ENCODE measurements at places on chromosomes 16 and 17.

GRCh38 chr16:58116081-58116480, 13.1 kb downstream of the CFAP20 start:
- DNase-seq, result no peak

- no peak for DNase-seq
Observed at GRCh38 chr16:73302942-73303341, 255.0 kb upstream of the ZFHX3 start.

GRCh38 chr17:12665263-12666210, at the start of gene MYOCD:
Gene MYOCD, plus strand, starts transcription at chr17:12665890. Its CDS starts 299 bp downstream, at chr17:12666189.
- no peak for DNase-seq

GRCh38 chr16:56773532-56773931, 43.6 kb downstream of the NUP93 start:
- DNase-seq, result no peak

- no peak for DNase-seq
Observed at GRCh38 chr17:43753493-43754129, 5.0 kb downstream of the SOST start.

GRCh38 chr17:31877911-31878702, 19.1 kb upstream of the COPRS start:
- no peak for DNase-seq

DNA sequence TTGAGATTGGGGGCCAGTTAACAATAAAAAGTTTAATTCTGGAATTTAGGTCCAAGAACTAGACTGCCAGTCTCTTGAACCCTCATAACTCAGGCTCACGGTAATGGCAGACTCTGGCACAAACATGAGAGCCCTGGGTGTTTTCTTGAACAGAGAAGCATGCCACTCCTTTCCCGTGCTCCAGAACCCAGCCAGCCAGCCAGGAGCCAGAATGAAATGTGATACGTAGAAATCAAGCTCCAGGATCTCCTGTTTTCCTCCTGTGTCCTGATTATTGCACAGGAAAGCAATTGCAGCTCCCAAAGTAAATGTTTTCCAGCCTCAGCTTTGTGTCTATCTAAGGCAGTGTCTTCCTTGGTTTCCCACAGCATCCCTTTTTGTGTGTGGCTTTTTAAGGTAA, 46.2 kb upstream of the NOL11 start:
- no peak for DNase-seq

- DNase-seq, result no peak
Observed at GRCh38 chr17:49441578-49441977, 26.9 kb upstream of the PHB1 start.

DNA sequence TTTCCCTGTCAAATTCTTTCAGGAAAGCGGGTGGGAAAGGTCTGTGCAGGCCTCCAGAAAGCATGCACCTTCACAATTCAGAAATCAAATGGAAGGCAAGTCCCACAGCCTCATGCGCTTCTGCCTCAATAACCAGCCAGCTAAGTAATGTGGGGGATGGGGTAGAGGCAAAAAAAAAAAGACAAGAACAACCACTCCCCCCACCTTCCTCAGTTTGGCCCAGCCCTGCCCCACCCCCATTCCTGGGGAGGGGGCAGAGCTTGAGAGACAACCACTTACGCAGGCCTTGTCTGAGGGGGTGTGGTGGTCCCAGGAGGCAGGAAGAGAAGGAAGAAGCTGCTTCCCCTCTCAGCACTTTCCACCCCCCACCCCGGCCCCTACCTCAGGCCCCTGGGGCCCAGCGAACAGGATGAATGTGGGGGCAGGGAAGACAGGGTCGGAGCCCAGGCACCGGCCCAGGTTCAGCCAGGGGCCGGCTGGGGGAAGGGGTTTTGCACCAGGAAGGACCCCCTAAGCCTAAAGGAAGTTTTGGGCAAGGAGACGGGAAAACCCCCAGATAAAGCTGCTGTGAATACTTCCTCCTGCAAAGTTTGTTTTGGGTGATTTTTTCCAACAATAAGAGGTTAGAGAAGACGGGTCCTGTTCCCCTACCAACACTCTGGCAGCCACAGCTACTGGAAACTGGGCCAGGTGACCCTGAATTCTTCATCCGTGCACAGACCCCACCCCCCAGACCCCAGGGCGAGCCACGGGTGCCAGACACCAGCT, 1.2 kb downstream of the JUP start:
- DNase-seq, result no peak

DNA sequence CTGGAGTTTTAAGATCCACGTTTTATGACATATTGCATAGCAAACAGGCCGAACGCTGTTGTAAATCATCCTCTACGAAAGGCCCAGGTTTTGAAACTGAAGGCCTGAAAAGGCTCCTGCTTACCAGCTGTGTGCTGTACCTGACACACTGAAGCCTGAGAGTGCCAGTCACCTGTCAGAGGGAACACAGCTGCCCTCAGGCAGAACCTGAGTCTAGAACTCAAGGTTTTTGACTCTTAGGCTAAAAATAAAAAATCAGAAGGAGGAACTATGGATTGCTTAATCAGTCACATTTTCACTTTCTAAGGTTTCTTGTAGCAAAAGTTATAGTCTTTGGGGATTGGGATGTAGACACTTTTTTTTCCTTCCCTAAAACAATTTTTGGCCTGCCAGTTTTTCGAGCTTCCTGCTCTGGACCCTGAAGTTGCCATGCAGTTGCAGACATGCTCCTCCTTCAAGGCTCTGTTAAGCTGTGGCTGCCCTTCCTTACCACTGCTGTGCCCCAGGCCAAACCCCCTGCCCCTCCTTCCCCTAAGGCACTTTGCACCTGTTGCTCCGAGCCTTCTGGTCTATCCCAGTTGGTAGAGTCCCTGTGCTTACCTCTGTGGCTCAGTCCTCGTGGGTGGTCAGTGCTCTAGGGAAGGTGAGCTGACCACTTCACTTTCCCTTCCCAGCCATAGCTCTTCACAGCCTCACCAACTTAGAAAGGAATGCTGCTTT, 56.6 kb downstream of the TENT4B start:
- no peak for DNase-seq

GRCh38 chr16:82454152-82454551, 172.6 kb upstream of the CDH13 start:
- DNase-seq, result no peak

GRCh38 chr16:27839419-27839818, 224.1 kb downstream of the GSG1L start:
- DNase-seq, result no peak

GRCh38 chr17:1999557-2000251, 25.4 kb downstream of the RTN4RL1 start:
- DNase-seq, result no peak

DNA sequence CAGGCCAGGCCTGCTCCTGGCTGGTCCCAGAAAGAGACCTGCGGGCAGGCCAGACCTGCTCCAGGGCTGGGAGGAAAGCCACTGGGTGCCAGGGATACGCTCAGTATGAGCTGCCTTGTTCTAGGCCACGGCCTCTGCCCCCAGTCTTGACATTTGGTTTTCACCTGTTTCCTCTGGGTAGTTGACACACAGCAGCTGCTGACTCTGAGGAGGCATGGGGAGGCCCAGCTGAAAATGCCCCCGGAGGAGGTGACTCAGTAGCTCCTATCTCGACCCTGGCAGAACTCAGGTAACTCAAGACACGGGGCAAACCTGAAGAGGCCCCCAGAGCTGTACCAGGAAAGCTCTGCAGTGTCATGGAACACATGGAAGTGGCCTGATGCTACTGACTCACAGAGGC, 13.9 kb upstream of the ADGRG1 start:
- peak; percentile 24 for DNase-seq

DNA sequence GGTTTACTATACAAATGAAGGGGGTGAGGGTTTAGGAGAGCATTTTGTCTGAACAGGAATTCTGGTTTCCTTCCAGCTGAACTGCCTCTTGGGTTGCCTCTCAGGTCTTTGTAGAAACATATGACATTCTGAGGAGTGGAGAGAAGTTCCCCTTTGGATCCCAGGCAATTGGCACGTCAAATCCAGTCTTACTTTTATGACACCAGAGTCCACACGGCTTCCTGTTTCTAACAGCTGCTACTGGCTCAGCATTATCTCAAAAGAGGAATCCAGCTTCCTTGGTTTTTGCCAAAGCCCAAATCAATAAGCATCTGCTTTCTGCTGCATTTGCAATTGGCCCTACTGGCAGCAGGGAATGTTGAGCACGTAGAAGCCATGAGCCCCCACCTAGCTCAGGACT, 97.6 kb upstream of the FAM20A start:
- no peak for DNase-seq

GRCh38 chr17:73770849-73771229, 126.6 kb upstream of the SDK2 start:
- no peak for DNase-seq

DNA sequence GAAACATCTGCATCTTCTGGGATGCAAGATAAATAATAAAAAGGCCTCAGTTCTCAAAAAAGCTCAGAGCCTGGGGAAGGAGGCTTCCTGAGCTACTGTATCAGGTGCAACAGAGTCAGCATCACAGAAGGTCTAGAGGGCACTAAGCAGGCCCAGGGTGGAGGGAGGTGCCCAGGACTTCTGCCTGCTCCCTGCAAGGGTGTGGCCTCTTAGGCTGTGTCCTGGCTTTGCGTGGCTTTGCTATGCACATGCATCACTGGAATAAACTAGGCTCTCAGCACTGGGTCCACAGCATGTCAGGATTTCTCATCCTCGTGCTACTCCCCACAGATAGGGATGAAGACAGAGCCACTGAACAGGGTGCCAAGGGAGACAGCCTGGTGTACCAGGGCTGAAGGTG, 25.5 kb downstream of the CDK5R1 start:
- no peak for DNase-seq

DNA sequence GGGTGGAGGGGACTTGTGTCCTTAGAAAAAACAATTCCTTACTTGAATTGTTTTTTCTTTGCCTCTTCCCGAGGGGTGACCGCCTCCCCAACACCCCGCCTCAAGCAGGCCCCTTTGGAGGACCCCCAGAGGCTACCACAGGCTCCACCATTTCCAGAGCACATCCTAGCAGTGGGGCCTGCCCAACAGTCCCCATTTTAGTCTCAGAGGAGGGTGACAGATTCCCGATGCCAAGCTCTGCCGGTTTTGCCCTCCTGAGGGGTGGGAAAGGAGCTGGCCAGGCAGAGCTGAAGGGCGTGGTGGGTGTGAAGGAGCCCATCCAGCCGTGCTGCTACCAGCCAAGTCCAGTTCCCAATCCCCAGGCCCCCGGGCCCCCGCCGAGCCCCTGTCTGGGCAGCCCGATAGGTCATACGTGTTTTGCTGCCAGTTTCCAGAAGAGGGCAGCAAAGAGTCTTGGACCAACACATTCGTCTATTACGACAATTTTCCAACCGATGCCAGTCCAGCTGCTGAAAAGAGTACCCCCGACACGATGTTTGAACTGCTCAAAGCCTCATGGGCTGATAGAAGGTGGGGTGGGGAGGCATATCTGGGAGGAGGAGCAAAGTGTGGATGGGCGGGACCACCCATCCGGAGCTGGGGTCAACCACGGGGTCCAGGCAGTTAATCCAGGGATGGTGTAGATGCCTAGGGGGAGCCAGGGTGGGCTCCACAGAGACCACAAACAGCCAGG, 18.8 kb upstream of the GAA start:
- peak; percentile 60 for DNase-seq

DNA sequence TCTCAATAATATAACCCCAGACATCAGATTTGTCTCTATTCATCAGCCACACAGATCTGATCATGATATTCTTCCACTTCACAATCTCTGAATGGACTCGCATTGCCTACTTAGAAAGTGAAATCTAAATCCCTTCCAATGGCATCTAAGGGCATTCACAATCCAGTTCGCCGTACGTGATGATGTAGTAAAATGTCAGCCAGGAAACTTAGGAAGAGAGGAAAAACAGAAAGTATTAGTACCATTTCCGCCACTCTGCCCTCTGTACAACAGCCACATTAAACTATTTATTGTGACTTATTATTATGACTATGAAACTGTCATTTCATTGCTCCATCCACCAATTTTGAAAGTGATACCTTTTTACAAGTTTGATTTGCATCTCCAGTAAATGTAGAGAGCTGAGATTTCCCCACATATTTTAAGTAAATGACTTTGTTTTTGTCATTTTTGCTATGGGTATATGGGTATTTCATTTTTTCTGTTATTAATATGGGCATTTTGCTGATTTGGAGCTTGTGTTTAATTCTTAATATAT, 69.4 kb upstream of the SMIM36 start:
- no peak for DNase-seq

GRCh38 chr17:81871387-81872230, 472 bp upstream of the ARHGDIA start:
- DNase-seq, result peak; percentile 95

- no peak for DNase-seq
Observed at GRCh38 chr17:29278692-29279091, 15.3 kb downstream of the NUFIP2 start.

DNA sequence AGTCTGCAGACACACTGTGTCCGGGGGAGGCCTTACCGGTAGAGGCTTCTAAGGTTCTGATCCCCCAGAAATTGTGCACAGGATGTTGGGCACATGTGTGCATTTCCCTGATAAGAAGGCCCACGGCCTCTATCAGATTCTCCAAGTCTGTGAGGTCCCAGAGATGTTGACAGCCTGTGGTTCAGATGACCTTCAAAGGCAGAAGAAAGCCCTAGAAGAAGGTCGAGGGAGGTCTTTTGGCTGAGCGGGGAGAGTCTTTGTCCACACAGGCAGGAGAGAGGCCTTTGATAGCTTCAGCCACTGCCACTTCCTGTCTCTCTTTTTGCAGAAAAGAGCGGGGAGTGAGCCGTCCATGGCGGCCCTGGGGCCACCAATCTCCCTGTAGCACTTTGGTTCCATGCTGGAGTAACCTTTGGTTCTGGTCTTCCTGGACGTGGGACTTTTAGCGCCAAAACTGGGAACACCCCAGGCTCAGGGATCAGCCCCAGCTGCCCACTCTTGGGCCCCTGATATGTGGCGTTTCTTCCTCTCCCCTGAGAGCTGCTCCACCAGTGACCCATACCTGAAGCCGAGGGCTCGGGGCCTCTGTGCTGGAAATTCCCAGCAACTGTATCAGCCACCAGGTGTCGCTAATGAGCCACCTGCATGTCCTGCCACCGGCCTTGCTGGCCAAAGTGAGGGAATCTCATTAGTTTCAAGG, 28.1 kb upstream of the LGALS9 start:
- peak; percentile 66 for DNase-seq

DNA sequence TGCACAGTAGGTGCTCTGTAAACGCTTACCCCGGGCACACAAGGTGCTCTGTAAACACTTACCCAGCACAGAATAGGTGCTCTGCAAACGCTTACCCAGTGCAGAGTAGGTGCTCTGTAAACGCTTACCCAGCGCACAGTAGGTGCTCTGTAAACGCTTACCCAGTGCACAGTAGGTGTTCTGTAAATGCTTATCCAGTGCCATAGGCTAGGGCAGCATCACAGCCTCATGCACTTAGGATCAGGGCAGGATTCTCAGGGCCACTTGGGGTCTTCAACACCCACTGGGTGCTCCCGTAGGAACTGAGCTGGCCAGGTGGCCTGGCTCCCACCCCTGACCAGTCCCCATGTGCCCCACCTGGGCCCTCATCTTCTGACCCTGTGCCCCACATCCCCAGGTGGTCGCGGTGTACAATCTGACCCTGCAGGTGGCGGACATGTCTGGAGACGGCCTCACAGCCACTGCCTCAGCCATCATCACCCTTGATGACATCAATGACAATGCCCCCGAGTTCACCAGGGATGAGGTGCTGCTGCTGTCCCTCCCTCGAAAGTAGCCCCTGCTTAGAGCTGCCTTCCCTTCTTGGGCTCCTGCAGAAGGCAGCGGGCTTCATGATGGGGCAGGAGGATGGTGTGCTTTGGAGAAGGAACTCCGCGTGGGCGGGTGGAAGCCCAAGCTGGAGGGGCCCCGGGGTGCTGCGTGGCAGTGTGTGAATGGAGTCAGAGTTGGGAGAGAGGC, 13.1 kb downstream of the SLC22A31 start:
- no peak for DNase-seq

- DNase-seq, result no peak
Observed at GRCh38 chr17:57773557-57773956, 28.5 kb upstream of the CCDC182 start.
